ENCODE measurements at places on chromosomes 12 and 14. TPM values are rescaled to one million over a fixed set of nuclear protein-coding genes. Genes with fewer than 3 reads are reported as not detected.

NAV3 gene
- total RNA-seq: 4.7 TPM

GLS2 gene
- total RNA-seq: 0.30 TPM

EML5 gene
- 1.3 TPM for total RNA-seq

ARHGEF25 gene
- 43.8 TPM for total RNA-seq

RNASE3 gene
- not detected for total RNA-seq
